ENCODE measurements at places on chromosomes 1 and 21.

DNA sequence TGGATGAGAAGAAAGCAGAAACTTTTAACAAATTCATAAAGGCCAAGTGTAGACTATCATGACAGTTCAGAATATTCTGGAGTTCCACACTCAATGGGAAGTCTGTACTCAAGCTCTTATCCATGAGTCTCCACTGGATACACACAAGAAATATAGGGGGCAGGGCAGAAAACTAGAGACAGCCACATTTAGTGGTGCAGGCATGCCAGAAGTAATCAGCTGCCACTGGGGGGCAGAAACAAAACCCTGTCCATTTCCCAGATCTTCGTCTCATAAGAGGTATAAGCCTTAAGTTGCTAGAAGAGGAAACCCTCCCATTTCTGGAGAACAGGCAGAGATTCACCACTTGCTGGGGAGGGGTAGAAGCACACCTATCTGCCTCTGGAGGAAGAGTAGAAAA, 166.8 kb upstream of the GALNT2 start:
- no peak for DNase-seq

DNA sequence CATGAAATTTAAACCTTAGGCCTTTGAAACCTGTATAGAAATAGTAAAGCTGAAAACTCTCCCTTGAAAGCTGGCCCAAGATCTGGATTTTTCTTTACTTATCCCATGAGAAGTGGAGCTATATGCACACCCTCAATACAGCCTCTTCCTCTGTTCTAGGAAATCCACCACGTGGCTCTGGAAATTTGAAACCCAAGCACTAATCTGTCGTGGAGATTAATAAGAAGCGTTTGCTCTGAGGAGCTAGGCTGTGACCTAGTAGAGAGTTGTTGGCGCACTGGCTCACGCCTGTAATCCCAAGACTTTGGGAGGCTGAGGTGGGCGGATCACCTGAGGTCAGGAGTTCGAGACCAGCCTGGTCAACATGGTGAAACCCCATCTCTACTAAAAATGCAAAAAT, 291.3 kb upstream of the PLXNA2 start:
- no peak for DNase-seq

DNA sequence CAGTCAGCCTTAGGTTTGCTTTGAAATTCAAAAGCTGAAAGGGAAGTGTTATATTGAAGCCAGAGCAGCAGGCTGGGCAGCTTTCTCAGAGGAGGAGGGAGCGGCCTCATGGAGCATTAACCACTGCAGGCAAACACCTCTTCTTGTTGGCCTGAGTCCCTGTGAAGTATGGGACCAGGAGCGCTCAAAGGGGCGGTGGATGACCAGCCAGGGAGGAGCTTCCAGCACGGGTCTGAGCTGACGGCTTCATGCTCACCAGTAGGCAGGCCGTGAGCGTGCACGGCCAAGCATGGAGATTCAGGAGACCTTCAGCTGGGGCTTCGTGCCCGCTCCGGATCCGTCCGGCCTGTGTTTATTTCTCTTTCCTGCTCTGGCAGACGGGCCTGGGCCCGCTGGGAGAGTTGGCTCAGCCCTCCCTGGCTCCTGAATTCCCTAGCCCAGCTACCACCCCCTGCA, 245.2 kb downstream of the TRABD2B start:
- no peak for DNase-seq

GRCh38 chr1:153939476-153939875, 7.0 kb downstream of the DENND4B start:
- DNase-seq: no peak
